ENCODE measurements at places on chromosomes 13 and 19. TPM values are rescaled to one million over a fixed set of nuclear protein-coding genes. Genes with fewer than 3 reads are reported as not detected.

ZNF878 gene
- total RNA-seq = 0.39 TPM

GRCh38 chr13:89923736-89924135, 1423.8 kb upstream of the MIR17HG start:
- H3K4me1 ChIP-seq = no peaks in the 10 kb centered on the region
- no peak overlapping the region for H3K4me3 ChIP-seq
- no peak for DNase-seq
- H3K27me3 ChIP-seq = no peaks in the 10 kb centered on the region
- no peaks in the 10 kb centered on the region for H3K36me3 ChIP-seq

DNA sequence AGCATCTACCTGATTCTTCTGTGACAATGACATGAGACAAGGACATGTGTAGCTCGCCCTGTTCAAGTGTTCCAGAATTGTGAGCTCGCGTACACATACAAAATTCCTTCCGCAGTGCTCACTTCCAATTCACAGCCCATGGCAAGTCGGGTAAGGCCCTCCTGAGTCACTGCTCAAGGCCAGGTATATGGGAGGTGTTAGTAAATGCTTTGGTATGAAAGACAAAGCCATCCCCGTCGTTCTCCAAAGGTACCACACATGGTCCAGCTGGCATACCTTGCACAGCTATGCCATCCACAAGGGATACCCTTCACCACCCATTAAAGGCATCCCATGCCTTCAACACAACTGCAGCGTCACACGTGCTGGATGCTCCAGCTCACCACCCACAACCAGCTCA, 4.4 kb upstream of the ELL start:
- no peak overlapping the region for H3K4me3 ChIP-seq
- H3K4me1 ChIP-seq = peaks cover 9% of the 10 kb centered on the region
- no peaks in the 10 kb centered on the region for H3K27me3 ChIP-seq
- DNase-seq = no peak
- H3K27ac ChIP-seq = no peak overlapping the region
- peaks cover 4% of the 10 kb centered on the region for H3K36me3 ChIP-seq

GRCh38 chr13:31096654-31097302, 64.9 kb downstream of the HSPH1 start:
- no peak for DNase-seq
- H3K4me3 ChIP-seq = no peak overlapping the region
- H3K36me3 ChIP-seq = no peaks in the 10 kb centered on the region
- peaks cover 47% of the 10 kb centered on the region for H3K27me3 ChIP-seq

- no peaks in the 10 kb centered on the region for H3K4me1 ChIP-seq
- DNase-seq = no peak
- peaks cover 31% of the 10 kb centered on the region for H3K27me3 ChIP-seq
- H3K27ac ChIP-seq = no peak overlapping the region
- H3K4me3 ChIP-seq = no peak overlapping the region
- H3K36me3 ChIP-seq = no peaks in the 10 kb centered on the region
Measured at GRCh38 chr19:15631817-15632216, 8.9 kb upstream of the CYP4F3 start.

HTR2A gene
- total RNA-seq = not detected

DNA sequence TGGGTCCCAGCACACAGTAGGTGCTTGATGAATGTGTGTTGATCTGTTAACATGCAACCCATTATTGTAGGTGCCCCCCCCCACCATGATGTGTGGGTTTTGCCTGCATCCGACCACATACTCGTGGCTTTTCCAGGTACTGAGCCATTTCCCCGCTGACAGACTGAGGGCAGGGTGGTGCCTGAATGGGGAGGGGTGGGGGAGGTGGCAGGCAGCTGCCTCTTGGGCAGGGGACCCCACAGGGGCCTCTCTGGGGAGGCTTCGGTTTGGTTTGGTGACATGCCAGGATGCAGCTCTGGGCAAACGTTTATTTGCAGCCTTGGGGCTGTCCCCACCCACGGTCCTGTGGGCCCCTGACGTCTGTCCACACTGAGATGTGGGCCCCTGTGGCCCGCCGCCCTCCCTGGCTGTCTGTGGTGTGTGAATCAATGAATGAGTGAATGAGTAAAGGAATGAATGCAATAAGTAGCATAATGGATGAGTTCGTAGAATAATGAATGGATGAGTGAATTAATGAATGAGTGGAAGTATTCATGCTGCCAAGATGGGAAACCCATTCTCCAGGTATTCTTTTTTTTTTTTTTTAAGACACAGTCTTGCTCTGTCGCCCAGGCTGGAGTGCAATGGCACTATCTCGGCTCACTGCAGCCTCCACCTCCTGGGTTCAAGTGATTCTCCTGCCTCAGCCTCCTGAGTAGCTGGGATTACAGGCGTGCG, 9.0 kb upstream of the JUND start:
- H3K4me3 ChIP-seq = peak overlapping the region; percentile 88
- no peaks in the 10 kb centered on the region for H3K27me3 ChIP-seq
- H3K36me3 ChIP-seq = peaks cover 10% of the 10 kb centered on the region
- peaks cover 77% of the 10 kb centered on the region for H3K4me1 ChIP-seq

- H3K4me3 ChIP-seq = no peak overlapping the region
- no peaks in the 10 kb centered on the region for H3K36me3 ChIP-seq
- no peaks in the 10 kb centered on the region for H3K4me1 ChIP-seq
- no peak overlapping the region for H3K27ac ChIP-seq
Measured at GRCh38 chr19:5041168-5041912, 72.4 kb downstream of the KDM4B start.

KIR2DL4 gene
- 0.60 TPM for total RNA-seq

GRCh38 chr13:22240716-22241115, 569.8 kb downstream of the FGF9 start:
- peaks cover 1% of the 10 kb centered on the region for H3K36me3 ChIP-seq
- no peak overlapping the region for H3K27ac ChIP-seq
- no peak overlapping the region for H3K4me3 ChIP-seq

DNA sequence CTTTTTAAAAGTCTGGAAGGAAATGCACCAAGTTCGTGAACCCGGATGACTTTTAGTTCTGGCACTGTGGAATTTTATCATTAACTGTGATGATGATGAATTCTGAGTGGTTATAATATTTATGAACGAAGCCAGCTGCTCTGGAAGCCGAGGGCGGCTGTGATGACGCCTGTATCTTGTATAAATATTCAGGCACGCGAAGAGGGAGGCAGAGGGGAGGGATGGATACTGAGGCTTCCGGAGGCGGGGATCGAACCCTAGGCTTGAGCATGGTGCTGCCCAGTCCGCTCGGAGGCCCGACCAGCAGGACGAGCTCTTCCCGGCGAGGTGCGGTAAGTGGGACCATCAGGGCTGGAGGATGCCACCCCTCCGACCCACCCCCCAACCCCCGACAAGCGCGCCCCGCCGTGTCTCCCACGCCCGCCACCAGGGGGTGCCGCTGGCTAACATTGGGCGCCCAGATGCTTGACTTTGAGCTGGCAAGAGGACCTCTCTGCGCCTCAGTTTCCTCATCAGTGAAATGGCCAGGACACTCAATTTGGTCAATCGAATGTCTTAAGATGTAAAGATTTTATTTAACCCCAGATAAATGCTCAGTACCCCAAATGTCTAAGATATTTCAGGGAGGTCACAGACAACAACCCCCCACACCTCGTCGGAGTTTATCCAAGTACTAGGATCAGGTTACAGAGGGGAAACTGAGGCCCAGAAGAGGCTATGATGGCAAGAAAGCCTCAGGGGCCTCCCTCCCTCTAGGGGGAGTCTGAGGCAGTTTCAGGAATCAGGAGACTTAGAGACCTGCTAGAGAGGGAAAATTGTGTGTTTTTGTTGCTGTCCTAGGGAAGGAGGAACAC, 4.5 kb upstream of the RAB3A start:
- H3K27me3 ChIP-seq = peaks cover 6% of the 10 kb centered on the region
- H3K36me3 ChIP-seq = no peaks in the 10 kb centered on the region
- no peak overlapping the region for H3K4me3 ChIP-seq
- no peak overlapping the region for H3K27ac ChIP-seq
- peaks cover 14% of the 10 kb centered on the region for H3K4me1 ChIP-seq
- peak; percentile 63 for DNase-seq

GRCh38 chr13:98144801-98145350, 2.0 kb downstream of the FARP1 start:
- no peaks in the 10 kb centered on the region for H3K36me3 ChIP-seq
- DNase-seq = no peak
- H3K27me3 ChIP-seq = peaks cover 63% of the 10 kb centered on the region
- no peak overlapping the region for H3K4me3 ChIP-seq
- no peak overlapping the region for H3K27ac ChIP-seq
- peaks cover 11% of the 10 kb centered on the region for H3K4me1 ChIP-seq

GNA15 gene
- 32.8 TPM for total RNA-seq

- H3K4me3 ChIP-seq = no peak overlapping the region
- no peak for DNase-seq
- H3K27me3 ChIP-seq = peaks cover 54% of the 10 kb centered on the region
- H3K4me1 ChIP-seq = peaks cover 7% of the 10 kb centered on the region
- no peaks in the 10 kb centered on the region for H3K36me3 ChIP-seq
Measured at GRCh38 chr19:2302319-2303210, 5.4 kb downstream of the LINGO3 start.

TTYH1 gene
- total RNA-seq = 0.32 TPM

KLC3 gene
- 0.42 TPM for total RNA-seq

- no peaks in the 10 kb centered on the region for H3K36me3 ChIP-seq
- no peaks in the 10 kb centered on the region for H3K4me1 ChIP-seq
- no peaks in the 10 kb centered on the region for H3K27me3 ChIP-seq
Measured at GRCh38 chr19:31976775-31977536, 368.5 kb upstream of the ZNF507 start.

DNA sequence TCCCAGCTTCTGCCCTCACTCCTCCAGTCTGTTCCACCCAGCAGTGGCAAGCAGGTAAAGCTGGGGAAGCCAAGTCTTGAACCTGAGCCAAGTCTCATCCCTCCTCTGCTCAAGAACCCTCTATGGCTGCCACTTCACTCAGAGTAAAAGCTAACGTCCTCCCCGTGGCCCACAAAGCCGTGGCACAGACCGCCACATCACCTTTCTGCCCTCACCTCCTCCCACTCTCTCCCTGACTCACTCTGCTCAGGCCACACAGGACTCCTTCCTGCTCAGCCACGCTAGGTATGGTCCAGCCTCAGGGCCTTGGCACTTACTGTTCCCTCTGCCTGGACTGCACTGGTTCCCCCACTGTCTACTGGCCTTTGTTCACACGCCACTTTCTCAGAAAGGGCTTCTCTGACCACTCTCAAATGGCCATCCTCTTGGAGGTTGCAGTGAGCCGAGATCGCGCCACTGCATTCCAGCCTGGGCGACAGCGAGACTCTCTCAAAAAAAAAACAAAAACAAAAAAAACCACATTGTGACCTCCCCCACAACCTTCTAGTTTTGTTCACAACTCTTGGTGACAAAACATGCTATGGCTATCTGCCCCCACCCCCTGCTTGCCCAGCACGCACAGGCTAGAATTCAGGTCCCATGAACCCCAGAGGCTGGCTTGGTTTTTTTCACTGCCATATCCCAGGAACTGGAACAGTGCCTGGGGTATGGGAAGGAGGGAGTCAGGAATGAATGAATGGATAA, 15.8 kb downstream of the NDUFB7 start:
- H3K27ac ChIP-seq = peak overlapping the region; percentile 36
- H3K4me3 ChIP-seq = peak overlapping the region; percentile 54
- peak; percentile 47 for DNase-seq
- no peaks in the 10 kb centered on the region for H3K36me3 ChIP-seq
- H3K27me3 ChIP-seq = no peaks in the 10 kb centered on the region

- H3K4me1 ChIP-seq = peaks cover 18% of the 10 kb centered on the region
- H3K27ac ChIP-seq = no peak overlapping the region
- DNase-seq = no peak
Measured at GRCh38 chr19:53161123-53161522, 2.3 kb upstream of the ZNF347 start.

KASH5 gene
- 1.6 TPM for total RNA-seq

WDR87 gene
- total RNA-seq = not detected

OVOL3 gene
- total RNA-seq = not detected

DNA sequence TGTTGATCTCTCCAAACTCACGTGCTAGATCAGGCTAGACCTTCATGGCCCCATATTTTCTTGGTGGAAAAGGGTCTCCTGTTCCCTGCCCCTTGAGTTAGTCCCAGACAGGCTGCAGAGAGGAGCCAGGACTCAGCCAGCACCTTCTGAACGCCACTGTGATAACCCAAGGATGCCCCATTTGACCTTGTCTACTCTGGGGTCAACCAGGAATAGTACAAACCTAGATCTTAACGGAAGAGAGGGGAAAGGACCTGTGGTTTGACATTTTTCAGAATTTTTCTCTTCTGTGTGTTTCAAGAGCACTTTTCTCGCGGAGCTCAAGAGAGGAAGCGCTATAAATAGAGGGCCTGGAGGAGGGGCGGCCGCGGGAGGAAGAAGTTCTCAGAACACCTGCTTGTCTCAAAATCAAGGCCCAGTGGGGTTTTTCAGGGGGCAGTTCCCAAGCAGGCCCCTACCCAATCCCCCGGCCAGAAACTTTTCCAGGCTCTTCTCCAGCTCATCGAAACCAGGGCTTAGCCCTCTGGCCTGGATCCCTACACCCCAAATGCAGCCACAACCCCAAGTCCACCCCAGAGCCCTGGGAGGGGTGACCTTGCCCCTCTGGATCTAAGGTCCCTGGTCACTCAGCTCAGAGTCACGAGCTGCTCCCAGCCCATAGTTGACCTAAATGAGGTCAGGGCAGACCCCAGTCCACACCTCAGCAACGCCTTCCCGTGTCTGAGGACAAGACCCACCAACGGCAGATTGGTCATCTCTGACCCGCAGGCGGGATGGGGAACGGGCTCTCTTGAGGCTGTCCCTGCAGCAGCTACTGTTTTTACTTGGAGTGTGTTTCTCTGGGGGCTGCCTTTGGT, 75.6 kb upstream of the TM9SF2 start:
- peak; percentile 64 for DNase-seq
- peak overlapping the region; percentile 79 for H3K4me3 ChIP-seq
- peaks cover 83% of the 10 kb centered on the region for H3K4me1 ChIP-seq
- peak overlapping the region; percentile 74 for H3K27ac ChIP-seq

PRTN3 gene
- total RNA-seq = not detected

TUBB4A gene
- 11.9 TPM for total RNA-seq

DNA sequence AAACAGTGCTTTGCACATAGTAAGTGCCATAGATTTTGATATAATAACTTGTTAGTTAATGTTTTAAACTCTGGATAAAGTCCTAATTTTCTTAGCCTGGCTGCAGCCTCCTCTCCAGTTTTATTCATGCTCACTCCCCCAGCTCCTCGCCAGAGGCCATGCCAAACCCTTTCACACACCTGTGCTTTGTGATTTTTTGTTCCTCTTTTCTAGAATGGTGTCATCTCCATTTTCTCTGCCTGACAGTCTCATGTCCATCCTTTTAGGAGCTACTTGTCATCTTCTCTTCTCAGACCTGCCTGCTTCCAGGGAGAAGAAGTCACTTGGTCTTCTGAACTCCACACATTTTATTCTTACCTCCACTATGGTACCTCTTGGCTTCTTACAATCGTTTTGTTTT, 55.8 kb upstream of the SPATA13 start:
- no peak for DNase-seq
- H3K4me3 ChIP-seq = no peak overlapping the region
- no peaks in the 10 kb centered on the region for H3K36me3 ChIP-seq
- no peak overlapping the region for H3K27ac ChIP-seq
- no peaks in the 10 kb centered on the region for H3K4me1 ChIP-seq
- H3K27me3 ChIP-seq = peaks cover 41% of the 10 kb centered on the region
